ENCODE measurements at places on chromosomes 2 and 18.
A peak's percentile ranks its signal among the peaks of the same experiment; 100 is the strongest.

DNA sequence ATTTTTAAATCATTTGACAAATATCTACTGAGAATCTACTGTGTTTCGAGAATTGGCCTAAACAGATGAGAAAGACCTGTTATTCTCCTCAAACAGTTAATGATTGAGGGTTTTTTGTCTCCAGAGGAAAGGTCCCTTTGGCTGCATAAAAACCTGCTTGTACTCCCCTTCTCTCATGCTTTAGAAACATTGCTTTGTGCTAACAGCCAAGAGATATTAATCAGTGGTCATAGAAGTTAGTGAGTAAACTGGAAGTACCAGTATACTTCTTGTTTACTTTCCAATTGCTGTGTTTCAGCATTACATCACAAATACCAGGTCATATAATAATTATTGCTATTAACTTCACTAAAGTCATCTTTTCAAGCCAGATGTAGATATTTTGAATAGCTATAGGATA is 34.1 kb downstream of the ITGB6 start:
- DNase-seq = no peak

GRCh38 chr18:31634331-31634713 is 42.6 kb downstream of the TTR start:
- no peak for DNase-seq

DNA sequence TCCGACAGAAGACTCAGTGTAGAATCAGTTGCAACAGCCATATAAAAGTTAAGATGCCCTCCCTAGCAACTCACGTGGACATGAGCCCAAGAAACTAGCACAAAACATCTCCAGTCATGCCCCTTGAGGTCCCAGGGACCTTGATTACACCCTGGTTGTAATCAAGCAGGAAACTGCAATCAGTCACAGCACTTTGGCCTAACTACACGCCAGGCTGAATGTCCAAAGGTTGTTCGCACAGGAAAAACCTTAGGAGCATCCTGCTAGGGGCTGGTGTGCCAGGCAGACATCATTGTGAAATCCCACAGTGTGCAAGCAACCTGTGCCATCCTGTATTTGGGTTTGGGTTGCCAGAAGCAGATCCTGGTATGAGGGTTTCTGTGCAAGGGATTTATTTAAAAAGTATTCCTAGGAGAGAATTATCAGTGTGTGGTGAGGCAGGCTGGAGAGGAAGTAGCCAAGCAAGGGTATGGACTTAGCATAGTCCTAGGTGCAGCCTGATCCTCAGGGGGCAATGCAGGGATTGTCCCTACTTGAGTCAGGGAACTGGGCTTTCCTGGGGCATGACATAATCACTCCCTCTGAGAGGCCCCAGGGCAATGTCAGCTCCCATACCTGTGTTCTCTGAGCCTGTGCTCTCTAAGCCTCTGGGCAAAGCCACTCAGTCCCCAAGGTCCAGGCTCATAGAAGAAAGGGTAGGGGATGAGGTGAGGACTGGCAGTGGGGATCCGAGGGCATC is 17.8 kb upstream of the SULT1C2 start:
- no peak for DNase-seq

- DNase-seq = no peak
Measured at GRCh38 chr2:148922776-148923475, 47.9 kb downstream of the KIF5C start.

- DNase-seq = peak; percentile 77
Measured at GRCh38 chr2:85589982-85590791, 5.4 kb upstream of the RNF181 start.

- DNase-seq = no peak
Measured at GRCh38 chr2:100781523-100782379, 38.2 kb upstream of the NPAS2 start.

- DNase-seq = no peak
Measured at GRCh38 chr2:109342256-109342850, 213.3 kb downstream of the SH3RF3 start.

GRCh38 chr2:85796046-85796340 is 42.2 kb downstream of the ATOH8 start:
- no peak for DNase-seq

DNA sequence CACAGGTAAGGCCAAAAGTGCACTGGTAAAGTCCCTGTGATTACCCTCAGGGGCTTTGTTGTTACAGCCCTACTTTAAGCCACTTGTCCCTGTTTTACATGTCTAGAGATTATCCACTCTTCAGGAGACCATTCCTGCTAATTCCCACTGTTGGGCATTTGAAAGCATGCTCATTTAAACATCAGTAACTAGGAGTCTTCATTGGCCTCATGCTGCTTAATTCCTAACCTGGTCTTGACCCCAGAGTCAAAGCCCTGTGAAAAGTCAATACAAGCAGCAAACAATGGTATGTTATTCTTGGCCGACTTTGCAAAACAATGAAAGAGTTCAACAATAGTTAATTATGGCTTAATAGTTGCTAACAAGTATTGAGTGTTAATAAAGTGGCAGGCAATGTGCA is 23.2 kb downstream of the AFF3 start:
- DNase-seq = no peak

DNA sequence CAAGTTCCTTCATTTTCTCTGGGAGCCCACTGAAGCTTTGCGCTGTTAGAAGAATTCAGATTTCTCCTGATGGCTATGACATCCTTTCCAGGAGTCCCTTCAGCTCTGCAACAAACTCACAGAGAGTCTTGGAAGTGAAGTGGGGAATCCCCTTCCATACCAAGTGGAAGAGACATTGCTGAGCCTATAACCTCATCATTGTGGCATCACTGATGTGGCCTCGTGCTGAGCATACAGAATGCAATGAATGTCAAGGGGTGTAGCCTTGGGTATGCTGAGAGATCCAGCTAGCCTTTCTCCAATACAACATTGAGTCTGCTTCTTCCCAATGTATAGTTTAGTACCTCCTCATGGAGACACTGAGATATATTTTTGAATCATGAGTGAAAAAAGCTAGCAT is 311.1 kb upstream of the RAB12 start:
- no peak for DNase-seq

- DNase-seq = no peak
Measured at GRCh38 chr2:174664084-174664759, 66.6 kb upstream of the WIPF1 start.

DNA sequence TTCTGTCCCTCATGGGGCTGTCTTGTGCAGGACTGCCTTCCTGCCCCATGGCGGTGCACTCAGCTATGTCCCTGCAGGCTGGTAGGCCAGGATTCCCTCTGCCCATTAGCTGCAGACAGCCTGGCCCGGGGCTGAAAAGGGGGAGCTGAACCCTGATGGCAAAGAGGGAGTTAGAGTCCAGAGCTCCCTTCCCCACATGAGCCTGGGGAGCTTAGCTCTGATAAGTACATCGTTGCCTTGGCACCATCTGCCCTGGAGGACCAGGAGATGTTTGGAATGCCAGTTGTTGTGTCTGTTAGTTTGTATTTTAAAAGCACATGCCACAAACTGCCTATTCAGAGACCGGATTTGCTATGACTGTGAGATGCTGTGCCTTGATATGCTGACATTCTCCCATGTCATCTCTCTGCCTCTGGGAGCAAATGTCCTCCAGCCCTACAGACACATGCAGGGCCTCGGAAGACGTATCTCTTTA is 65.1 kb upstream of the AFF3 start:
- DNase-seq = no peak

GRCh38 chr2:215863687-215864086 is 149.7 kb downstream of the MREG start:
- no peak for DNase-seq

DNA sequence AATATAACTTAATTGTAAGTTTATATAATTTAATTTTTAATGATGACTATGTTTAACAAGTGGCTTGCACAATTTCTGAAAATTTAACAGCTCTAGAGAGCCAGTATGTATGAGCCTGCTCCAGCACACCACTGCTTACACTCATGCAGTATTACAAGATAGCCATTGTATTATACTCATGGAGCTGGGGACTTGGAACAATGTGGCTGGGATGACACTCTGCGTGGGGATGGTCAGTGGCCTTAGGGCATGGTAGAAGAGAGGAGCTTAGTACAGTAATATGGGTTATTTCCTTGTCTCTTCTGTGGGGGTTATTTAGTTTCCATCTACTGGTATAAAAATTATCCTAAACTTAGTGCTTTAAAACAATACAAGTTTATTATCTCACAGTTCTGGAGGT is 105.1 kb upstream of the STON1 start:
- no peak for DNase-seq

DNA sequence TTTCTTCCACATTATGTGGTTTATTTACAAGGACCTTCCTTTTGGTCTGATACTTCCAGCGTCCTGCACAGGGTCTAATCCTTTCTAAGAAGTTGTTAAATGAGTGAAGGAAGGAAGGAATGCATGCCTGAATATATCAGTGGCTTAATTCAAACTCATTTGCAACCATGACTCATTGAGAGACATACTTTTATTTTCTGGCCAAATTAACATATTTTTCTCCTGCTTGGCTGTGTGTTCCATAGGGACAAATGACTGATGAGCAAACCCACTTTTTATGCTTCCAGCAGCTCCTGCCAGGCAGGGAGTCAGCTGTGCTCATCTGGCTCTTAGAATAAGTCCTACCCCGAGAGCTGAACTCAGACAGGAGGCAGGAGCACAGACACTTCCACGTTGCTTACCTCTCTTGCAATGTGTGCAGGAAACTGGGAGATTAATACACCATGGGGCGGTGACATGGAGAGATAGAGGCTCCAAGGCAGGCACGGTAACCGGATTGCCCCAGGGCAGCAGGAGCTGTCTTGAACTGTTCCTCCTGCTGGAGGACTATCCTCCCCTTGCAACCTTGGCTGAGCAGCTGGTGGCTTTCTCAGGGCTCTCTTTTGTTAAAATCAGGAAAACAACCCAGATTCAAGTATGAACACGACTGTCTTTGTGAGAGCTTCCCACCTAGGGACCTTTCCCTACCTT is 667.5 kb upstream of the HS6ST1 start:
- DNase-seq = peak; percentile 24

- peak; percentile 90 for DNase-seq
Measured at GRCh38 chr2:64989126-64989981, at the start of gene SLC1A4. Gene SLC1A4, plus strand, starts transcription at chr2:64989399. Its CDS starts 245 bp downstream, at chr2:64989644.

DNA sequence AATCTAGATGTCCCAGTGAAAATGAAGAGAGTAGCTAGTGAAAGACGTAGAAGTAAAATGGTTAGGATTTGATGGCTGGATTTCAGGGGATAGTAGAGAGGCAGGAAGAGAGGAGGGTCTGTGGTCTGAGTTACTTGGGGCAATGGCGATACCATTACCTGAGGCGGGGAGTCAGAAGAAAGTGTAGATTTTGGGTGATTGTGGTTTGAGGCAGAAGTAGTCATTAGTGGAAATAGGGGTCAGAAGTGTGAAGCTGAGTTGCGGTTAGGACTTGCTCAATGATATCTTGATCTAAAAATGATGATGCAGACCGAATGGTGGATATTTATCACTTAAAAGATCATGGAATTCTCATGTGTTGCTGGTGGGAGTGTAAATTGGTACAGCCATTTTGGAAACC is 41.0 kb downstream of the CEP192 start:
- DNase-seq = no peak

- DNase-seq = no peak
Measured at GRCh38 chr2:224941960-224942359, 100.3 kb downstream of the DOCK10 start.

GRCh38 chr2:11096591-11096990 is 58.7 kb upstream of the SLC66A3 start:
- DNase-seq = no peak

DNA sequence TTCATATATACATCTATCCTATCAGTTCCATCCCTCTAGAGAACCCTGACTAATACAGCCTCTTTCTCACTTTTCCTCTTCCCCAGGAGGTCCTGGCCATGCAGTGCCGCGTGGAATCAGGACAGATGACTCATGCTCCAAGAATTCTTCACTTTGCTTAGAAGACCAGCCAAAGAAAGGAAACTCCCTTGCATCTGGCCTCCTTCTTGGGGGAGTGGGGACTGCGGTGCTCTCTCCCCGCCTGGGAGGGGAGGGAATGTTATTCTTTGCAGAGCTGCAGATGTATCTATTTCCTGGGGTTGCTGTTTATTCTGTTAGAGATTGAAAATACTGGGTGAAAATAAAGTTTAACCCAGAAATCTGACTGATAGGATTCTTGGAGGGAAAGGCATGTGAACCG is 111.5 kb upstream of the SH3BP4 start:
- peak; percentile 98 for DNase-seq

GRCh38 chr2:43071599-43072550 is 154.5 kb downstream of the ZFP36L2 start:
- peak; percentile 71 for DNase-seq

- DNase-seq = peak; percentile 14
Measured at GRCh38 chr18:4455113-4455811, at the start of gene DLGAP1. Gene DLGAP1, minus strand, starts transcription at chr18:4455307.

DNA sequence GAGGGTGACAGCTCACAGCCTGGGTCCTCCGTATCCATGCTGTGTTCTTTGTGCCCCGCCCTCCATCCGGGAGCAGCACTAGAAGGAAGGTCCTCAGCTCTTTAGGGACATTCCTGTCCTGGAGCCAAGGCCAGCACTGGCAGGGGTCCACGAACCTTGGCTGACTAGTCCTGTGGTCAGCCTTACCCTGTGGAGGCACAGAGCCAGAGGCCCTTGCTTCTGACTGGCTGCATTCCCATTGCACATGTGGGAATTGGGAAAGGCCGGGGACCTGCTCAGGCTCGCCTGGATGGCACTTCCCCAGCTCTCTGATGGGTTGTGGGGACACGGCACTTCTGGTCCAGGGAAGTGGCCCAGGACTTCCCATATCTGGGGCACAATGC is 24.9 kb upstream of the RHOB start:
- DNase-seq = peak; percentile 76

GRCh38 chr2:148646231-148646559 is 1.6 kb downstream of the EPC2 start:
- DNase-seq = no peak

DNA sequence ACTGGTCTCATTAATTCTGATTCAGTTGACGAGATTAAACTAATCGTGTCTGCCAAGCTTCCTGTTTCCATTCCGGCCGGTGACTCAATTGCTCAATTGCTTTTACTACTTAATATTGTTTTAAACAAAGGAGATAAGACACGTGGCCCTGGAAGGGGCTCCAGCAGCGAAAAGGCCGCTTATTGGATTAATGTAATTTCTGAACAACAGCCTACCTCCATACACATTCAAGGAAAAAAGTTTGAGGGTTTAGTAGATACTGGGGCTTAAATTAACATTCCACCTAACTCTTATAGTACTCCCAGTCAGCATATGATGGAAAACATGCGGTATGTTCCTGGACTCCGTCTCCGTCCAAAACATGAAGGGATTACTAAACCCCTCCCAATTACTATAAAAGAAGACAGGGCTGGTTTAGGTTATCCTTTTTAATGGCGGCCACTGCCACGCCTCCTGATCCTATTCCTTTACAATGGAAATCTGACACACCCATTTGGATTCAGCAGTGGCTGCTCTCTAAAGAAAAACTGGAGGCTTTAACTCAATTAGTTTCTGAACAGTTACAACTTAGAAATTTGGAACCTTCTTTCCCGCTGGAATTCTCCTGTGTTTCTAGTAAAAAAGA is 27.1 kb downstream of the VPS54 start:
- DNase-seq = no peak

GRCh38 chr18:80009661-80010550 is 21.5 kb upstream of the TXNL4A start:
- DNase-seq = peak; percentile 86

GRCh38 chr18:54647176-54647575 is 56.1 kb downstream of the DYNAP start:
- peak; percentile 9 for DNase-seq

- DNase-seq = peak; percentile 30
Measured at GRCh38 chr18:61741881-61742454, 150.8 kb downstream of the RNF152 start.
